ENCODE measurements at places on chromosomes 4 and X. TPM values are rescaled to one million over a fixed set of nuclear protein-coding genes. Genes with fewer than 3 reads are reported as not detected.

DNA sequence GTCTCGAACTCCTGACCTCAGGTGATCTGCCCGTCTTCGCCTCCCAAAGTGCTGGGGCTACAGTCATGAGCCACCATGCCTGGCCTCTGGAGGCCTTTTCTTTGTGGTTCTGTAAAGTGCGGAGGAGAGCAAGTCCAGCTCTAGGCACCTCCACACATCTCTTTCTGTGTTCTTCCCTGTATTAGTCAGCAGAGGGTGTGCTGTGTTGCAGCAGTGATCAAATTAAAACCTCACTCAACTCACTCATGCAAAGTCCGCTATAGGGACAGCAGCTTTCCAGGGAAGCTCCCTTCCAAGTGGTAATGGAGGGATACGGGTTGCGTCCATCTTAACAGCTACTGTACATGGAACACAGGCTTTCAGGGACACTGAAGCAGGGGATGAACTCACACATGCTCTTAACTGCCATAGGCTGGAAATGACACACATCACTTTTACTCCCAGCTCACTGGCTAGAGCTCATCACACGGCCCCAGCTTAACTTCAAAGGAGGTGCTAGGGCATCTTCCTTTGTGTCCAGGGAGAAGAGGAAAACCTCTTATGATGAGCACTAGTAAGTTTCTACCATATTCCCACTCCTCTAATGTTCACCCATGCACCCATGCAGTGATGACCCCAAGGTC is 36.0 kb upstream of the CCNG2 start:
- H3K27ac ChIP-seq = no peak overlapping the region
- H3K4me3 ChIP-seq = no peak overlapping the region
- DNase-seq = no peak
- no peaks in the 10 kb centered on the region for H3K36me3 ChIP-seq

- H3K27me3 ChIP-seq = no peaks in the 10 kb centered on the region
- H3K4me1 ChIP-seq = no peaks in the 10 kb centered on the region
- no peak overlapping the region for H3K4me3 ChIP-seq
- H3K27ac ChIP-seq = no peak overlapping the region
- H3K36me3 ChIP-seq = no peaks in the 10 kb centered on the region
These were observed 27.1 kb downstream of the RAI2 start for GRCh38 chrX:17833954-17834353.

GRCh38 chr4:25874655-25875054 is 11.9 kb upstream of the SEL1L3 start:
- no peak overlapping the region for H3K27ac ChIP-seq
- H3K4me1 ChIP-seq = no peaks in the 10 kb centered on the region
- H3K4me3 ChIP-seq = no peak overlapping the region

GRCh38 chr4:106481801-106482200 is 113.2 kb upstream of the GIMD1 start:
- no peaks in the 10 kb centered on the region for H3K36me3 ChIP-seq
- H3K4me3 ChIP-seq = no peak overlapping the region
- DNase-seq = no peak
- H3K27ac ChIP-seq = no peak overlapping the region

The ARHGAP4 gene
- 90.9 TPM for total RNA-seq

The TEX13C gene
- not detected for total RNA-seq

DNA sequence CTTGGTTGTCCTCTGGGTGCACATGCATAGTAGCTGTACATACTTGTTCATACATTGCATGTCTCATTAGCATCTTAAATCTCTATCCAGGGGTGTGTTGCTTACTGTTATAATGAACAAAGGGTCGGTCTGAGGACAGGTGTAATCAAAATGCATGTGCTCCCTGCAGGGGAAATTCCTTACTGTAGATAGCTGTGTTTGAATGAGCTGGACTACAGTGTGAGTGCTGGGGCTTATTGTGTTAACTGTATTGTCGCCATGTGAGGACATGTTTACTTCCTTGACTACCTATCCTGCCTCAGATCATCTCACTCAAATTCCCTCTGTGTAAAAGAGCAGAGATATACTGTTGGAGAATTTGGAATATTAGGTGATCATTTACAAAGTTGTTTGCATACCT is 98.7 kb downstream of the KLHL34 start:
- H3K36me3 ChIP-seq = no peaks in the 10 kb centered on the region
- H3K27ac ChIP-seq = no peak overlapping the region
- no peaks in the 10 kb centered on the region for H3K4me1 ChIP-seq

GRCh38 chr4:184843984-184844554 is 18.3 kb upstream of the ACSL1 start:
- no peaks in the 10 kb centered on the region for H3K36me3 ChIP-seq
- H3K27me3 ChIP-seq = no peaks in the 10 kb centered on the region
- H3K4me3 ChIP-seq = no peak overlapping the region
- H3K27ac ChIP-seq = no peak overlapping the region

The SRPX2 gene
- total RNA-seq = 91.2 TPM

DNA sequence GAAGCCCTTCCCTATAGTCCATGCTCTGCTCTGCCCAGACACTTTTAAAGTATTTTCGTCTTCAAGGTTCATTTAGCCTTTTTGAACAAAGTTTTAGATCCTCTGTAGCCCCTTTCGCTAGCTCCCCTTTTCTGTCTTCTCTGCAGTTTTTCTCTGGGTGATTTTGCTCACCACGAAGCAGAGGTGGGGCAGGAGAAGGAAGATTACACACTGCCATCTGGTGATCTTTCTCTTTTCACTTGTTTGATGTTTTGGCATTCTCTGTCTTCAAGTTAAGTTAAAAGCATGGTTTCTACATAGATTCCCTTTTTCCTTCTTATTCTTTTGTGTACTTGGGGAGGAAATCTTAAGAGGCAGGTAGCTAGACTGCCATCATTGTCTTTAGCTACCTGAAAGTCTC is 43.9 kb downstream of the CC2D2A start:
- H3K4me1 ChIP-seq = no peaks in the 10 kb centered on the region
- H3K36me3 ChIP-seq = no peaks in the 10 kb centered on the region
- DNase-seq = no peak
- no peak overlapping the region for H3K27ac ChIP-seq

The LRRC66 gene
- total RNA-seq = 2.4 TPM

DNA sequence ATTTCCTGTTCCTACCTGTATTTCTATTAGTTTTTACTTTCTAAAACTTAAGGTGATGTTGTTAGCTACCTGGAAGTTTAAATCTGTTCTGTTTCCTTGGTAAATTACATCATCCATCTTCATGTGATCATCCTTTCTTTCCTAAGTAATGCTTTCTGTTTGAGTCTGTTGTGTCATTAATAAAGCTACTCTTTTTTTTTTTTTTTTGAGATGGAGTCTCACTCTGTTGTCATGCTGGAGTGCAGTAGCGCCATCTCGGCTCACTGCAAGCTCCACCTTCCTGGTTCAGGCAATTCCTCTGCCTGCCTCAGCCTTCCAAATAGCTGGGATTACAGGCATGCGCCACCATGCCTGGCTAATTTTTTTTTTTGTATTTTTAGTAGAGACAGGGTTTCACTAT is 73.3 kb downstream of the FIP1L1 start:
- DNase-seq = no peak
- H3K27ac ChIP-seq = no peak overlapping the region
- no peaks in the 10 kb centered on the region for H3K4me1 ChIP-seq
- no peaks in the 10 kb centered on the region for H3K36me3 ChIP-seq

DNA sequence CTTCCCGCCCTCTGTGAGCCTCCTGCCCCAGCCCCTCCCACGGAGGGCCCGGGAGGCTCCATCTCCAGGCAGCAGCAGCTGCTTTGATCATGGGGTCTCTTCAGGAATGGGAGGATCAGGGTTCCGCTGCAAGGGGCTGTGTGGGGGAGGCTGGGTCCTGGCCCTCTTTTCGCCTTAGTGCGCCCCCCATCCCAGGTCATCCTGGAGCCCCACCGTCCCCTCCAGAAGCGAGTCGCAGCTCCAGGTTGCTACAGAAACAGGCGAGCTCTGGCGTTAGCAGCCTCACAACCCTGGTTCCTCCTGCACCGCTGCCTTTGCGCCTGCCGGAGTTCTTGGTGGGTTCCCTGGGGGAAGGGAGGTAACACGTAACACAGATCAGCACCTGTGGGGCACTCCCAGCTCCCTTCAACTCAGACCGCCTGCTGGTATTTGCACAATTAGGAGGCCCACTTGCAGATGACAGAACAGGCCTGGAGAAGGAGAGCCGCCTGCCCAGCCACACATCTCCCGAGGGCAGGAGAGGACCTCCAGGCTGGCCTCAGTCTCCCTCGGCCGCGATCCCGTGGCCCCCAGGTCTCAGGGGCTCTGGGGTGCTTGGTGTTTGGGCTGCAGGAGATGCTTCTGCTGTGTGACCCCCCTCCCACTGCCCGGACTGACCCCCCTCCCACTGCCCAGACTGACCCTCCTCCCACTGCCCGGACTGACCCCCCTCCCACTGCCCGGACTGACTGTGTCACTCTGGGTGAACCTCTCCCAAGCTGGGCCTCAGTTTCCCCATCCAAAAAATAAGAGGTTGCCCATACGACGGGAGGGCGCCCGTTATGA is 64.2 kb upstream of the ADRA2C start:
- no peak for DNase-seq
- H3K4me1 ChIP-seq = no peaks in the 10 kb centered on the region
- no peak overlapping the region for H3K4me3 ChIP-seq
- H3K27ac ChIP-seq = no peak overlapping the region

The NR3C2 gene
- 13.1 TPM for total RNA-seq
